ENCODE measurements at places on chromosomes 1 and 21.

DNA sequence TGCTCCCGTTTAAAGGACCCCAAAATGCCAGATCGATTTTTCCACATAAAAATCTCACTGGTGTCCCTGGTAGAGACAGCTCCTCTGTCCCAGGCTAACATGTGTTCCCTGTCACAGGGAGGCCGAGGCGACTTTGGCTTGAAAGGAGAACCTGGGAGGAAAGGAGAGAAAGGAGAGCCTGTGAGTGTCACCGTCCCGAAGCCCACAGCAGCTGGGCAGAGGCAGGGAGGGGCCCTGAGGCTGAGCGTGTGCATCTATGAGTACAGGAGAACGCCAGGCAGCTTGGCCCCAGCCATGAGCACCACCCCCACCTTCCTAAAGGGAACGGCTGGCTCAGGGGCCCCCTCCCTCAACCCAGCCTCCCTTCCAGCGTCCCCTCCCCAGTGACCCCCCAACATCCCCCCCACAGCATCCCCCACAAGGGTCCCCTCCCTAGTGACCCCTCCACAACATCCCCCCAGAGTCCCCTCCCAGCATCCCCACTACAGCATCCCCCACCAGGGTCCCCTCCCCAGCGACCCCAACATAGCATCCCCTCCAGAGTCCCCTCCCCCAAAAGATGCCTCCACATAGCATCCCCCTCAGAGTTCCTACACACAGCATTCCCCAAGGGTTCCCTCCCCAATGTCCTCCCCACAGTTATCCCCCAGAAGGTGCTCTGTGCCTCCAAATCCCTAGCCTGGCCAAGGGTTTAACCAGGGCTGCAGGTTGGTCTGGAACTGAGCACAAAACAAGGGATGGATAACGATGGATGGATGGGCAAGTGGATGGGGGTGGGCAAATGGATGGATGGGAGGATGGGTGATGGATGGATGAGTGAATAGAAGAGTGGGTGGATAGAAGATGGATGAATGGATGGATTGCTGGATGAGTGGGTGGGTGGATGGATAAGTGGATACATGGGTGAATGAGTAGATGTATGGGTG is 25.1 kb downstream of the COL6A2 start:
- no peak overlapping the region for H3K27ac ChIP-seq
- DNase-seq = no peak
- no peaks in the 10 kb centered on the region for H3K36me3 ChIP-seq
- no peaks in the 10 kb centered on the region for H3K27me3 ChIP-seq
- no peaks in the 10 kb centered on the region for H3K4me1 ChIP-seq
- H3K4me3 ChIP-seq = no peak overlapping the region

DNA sequence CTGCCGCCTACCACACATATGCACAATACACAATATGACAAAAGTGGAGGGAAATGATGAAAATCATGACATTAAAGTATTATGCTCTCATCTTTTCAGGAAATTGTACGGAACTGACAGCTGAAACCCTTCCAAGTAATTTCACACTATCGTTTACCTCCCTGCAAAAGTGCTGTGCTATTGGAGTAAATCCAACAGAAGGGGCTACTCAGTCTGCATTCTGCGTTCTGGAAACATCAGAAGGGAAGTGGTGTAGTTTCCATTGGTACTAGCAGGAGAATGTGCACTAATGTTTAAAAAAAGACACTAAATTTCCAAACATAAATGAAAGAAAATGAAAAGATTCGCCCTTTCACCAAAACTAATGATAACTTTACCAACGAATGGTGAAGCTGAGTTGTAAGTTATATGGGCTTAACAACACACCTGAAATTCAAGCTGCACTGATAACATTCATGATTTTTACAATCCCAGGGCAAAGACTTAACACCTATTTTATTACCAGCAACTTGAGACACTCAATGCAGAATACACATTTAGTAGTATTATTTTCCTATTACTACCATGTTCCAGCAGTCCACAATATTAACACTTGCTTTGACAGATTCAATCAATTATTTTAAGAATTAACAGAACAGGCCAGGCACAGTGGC is 3.2 kb downstream of the DENND1B start:
- H3K27me3 ChIP-seq = no peaks in the 10 kb centered on the region
- no peak overlapping the region for H3K4me3 ChIP-seq
- H3K27ac ChIP-seq = no peak overlapping the region
- no peaks in the 10 kb centered on the region for H3K36me3 ChIP-seq
- DNase-seq = no peak

DNA sequence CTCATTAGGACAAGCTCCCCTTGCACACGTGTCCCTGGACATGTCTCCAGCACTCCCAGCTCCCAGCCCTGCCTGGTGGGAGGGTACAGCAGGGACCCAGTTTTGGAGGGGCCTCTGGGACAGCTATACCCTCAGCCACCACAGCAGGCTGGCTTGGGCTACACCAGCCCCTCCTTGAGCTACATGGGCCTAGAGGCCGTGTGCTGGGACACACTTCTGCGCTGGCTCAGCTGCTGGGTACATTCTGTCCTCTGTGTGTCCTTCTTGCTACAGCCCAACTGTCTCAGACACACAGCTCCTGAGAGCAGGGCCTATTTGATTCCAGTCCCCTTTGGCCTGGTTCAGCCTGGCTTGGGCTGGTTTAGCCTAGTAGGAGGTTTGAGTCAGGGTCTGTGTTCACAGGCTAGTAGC is 26.7 kb downstream of the DMAP1 start:
- no peak overlapping the region for H3K27ac ChIP-seq
- no peak for DNase-seq
- H3K27me3 ChIP-seq = no peaks in the 10 kb centered on the region
- no peak overlapping the region for H3K4me3 ChIP-seq
- H3K36me3 ChIP-seq = 0 out of 2 replicates have a peak, but pooled peaks cover 1% of the 10 kb centered on the region

GRCh38 chr1:168243636-168244212 is 17.9 kb downstream of the SFT2D2 start:
- H3K36me3 ChIP-seq = peaks cover 3% of the 10 kb centered on the region
- DNase-seq = no peak
- 0 out of 2 replicates have a peak, but pooled peaks cover 6% of the 10 kb centered on the region for H3K4me1 ChIP-seq
- no peaks in the 10 kb centered on the region for H3K27me3 ChIP-seq

GRCh38 chr21:34189506-34189905 is 116.1 kb downstream of the MRPS6 start:
- no peak for DNase-seq
- H3K36me3 ChIP-seq = no peaks in the 10 kb centered on the region
- H3K27me3 ChIP-seq = no peaks in the 10 kb centered on the region
- H3K27ac ChIP-seq = no peak overlapping the region
- no peaks in the 10 kb centered on the region for H3K4me1 ChIP-seq
- no peak overlapping the region for H3K4me3 ChIP-seq

DNA sequence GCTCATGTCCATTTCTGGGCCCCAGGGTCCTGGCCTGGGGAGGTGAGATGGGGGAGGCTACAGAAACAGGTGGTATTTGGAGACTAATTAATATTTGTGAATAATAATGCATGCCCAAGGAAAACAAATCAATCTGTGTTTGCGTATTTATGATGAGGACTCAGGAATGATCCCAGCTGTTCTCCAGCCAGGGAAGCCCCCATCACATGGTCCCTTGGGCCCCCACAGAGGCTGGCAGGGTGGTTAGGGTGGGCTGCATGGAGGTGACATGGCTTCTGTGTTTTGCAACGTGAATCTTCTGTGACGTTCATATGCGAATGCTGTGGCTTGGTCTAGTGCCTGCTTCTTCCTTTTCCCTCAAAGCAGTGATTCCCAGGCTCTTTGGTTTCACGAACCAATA is 10.5 kb downstream of the PTPRF start:
- no peak overlapping the region for H3K27ac ChIP-seq
- no peak for DNase-seq
- peaks cover 36% of the 10 kb centered on the region for H3K4me1 ChIP-seq
- H3K4me3 ChIP-seq = no peak overlapping the region
- peaks cover 1% of the 10 kb centered on the region for H3K36me3 ChIP-seq

DNA sequence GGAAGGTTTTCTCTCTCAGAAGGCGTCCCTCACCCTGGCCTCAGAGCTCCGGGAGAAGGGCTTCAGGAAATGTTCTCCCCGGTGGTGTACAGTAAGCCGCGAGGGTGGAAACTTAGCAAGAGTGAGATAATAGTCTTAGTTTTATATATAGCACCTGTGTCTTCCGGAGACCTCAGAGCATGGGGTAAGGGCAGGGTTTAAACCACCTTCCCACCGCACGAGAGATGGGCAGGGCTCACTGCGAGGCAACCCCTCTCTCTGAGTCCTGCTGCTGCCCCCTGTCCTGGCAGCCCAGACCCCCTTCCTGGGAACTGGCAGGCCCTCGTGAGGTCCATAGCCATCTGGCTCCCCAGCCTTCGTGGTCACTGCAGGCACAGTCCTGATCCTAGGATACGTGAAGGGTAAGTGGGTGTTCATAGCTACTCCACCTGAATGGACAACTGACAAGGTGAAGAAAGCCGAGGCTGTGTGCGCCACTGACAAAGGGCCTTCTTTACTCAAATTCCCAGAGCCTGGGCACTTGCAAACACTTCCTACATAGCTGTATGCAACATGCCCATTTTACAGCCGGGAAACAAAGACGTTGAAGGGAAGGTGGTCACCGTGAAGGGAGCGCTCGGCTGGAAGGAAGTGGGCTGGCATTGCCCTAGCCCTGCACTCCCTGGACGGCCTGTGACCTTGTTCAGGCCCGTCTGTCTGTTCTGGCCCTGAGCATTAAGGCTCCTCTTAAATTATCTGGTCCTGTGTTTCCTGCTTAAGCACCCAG is 26.9 kb downstream of the ITPKB start:
- no peak overlapping the region for H3K27ac ChIP-seq
- DNase-seq = no peak
- no peaks in the 10 kb centered on the region for H3K4me1 ChIP-seq

- no peak for DNase-seq
- H3K27ac ChIP-seq = no peak overlapping the region
- H3K36me3 ChIP-seq = no peaks in the 10 kb centered on the region
- H3K4me1 ChIP-seq = no peaks in the 10 kb centered on the region
- no peaks in the 10 kb centered on the region for H3K27me3 ChIP-seq
These were observed 80.7 kb upstream of the COA6 start for GRCh38 chr1:234292548-234292947.

DNA sequence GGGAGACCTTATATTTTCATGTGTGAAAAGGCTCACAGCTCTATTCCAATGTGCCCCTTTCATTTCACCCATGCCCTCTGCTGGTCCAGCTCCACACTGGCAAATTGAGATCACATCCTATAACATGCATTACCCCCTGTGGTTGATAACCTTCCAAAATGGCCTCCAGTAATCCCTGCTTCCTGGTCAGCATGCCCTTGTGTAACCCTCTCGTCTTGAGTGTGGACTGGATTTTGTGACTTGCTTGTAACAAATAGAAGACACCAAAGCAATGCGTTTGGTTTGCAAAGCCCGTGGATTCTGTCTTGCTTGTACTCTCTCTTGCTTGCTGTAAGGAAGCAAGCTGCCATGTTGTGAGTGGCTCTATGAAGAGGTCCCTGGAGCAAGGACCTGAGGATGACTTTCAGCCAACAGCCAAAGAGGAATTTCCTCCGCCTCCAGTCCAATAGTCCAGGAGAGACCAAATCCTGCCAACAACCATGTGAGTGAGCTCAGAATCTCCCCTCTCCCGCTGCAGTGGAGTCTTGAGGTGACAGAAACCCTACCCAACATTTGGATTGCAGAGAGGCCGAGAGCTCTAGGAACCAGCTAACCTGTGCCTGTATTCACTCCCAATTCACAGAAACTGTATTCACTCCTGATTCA is 17.4 kb downstream of the KCNA10 start:
- H3K36me3 ChIP-seq = no peaks in the 10 kb centered on the region
- no peak for DNase-seq
- no peaks in the 10 kb centered on the region for H3K27me3 ChIP-seq
- no peak overlapping the region for H3K4me3 ChIP-seq

GRCh38 chr1:15884477-15884876 is 37.0 kb downstream of the SPEN start:
- no peaks in the 10 kb centered on the region for H3K27me3 ChIP-seq
- H3K4me3 ChIP-seq = no peak overlapping the region
- DNase-seq = no peak
- no peaks in the 10 kb centered on the region for H3K4me1 ChIP-seq
- no peak overlapping the region for H3K27ac ChIP-seq

DNA sequence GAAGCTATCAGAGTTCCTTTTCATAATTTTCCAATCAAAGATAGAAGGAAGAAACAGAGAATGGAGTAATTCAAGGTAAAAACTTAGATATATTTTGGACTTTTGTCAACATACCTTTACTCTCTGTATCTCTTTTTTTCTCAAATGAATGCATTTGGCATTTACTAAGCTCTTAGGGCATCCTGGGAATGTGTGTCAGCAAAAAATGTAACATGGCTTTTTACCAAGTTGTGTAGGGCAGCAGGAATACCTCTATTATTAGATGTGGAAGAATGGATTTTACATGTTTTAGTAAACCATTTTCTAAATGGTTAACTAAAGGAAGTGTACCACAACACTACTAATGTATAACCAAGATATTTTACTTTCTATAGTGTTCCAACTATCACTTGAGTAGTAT is 4.2 kb upstream of the COL11A1 start:
- no peak overlapping the region for H3K27ac ChIP-seq
- no peaks in the 10 kb centered on the region for H3K27me3 ChIP-seq
- no peaks in the 10 kb centered on the region for H3K36me3 ChIP-seq
- no peak overlapping the region for H3K4me3 ChIP-seq

DNA sequence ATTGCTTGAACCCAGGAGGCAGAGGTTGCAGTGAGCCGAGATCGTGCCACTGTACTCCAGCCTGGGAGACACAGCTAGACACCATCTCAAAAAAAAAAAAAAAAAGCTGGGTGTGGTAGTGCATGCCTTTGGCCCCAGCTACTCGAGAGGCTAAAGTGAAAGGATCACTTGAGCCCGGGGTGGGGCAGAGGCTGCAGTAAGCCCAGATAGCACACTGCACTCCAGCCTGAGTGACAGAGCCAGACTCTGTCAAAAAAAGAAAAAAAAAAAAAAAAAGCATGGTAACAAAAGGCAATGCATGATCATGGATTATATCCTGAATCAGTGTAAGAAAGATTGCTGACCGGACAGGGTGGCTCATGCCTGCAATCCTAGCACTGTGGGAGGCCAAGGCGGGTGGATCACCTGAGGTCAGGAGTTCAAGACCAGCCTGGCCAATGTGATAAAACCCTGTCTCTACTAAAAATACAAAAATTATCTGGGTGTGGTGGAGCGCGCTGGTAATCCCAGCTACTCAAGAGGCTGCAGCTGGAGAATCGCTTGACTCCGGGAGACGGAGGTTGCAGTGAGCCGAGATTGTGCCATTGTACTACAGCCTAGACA is 76.3 kb downstream of the RUSC1 start:
- H3K27me3 ChIP-seq = no peaks in the 10 kb centered on the region
- H3K4me3 ChIP-seq = no peak overlapping the region
- peak; percentile 42 for DNase-seq
- peaks cover 10% of the 10 kb centered on the region for H3K4me1 ChIP-seq
- no peak overlapping the region for H3K27ac ChIP-seq

DNA sequence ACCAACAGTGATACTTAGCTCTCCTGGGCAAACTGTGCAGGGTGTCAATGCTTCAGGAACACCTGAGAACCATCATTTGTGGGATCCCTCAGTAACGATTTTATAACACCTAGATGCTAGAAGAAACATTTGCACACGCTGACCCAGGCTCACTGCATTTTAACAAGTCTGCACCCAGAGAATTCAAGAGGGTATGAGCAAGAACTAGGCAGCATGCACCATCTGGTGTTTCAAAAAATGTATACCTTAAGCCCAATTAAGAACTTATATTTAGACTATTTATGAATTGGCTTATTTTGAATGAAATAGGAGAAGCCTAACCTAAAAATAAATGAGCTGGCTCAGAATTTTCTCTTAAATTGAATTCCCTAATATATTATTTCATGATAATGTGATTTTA is 400.5 kb downstream of the GPATCH2 start:
- no peak overlapping the region for H3K4me3 ChIP-seq
- H3K27me3 ChIP-seq = no peaks in the 10 kb centered on the region
- H3K27ac ChIP-seq = no peak overlapping the region

- no peak overlapping the region for H3K4me3 ChIP-seq
- no peak for DNase-seq
- no peaks in the 10 kb centered on the region for H3K27me3 ChIP-seq
- H3K4me1 ChIP-seq = no peaks in the 10 kb centered on the region
- no peak overlapping the region for H3K27ac ChIP-seq
These were observed 33.2 kb upstream of the RUNX3 start for GRCh38 chr1:24963099-24963872.
